Spinal cord (tissue), 10 donors: ENCODE measurements at places on chromosomes 7 and 10. TPM values are rescaled to one million over a fixed set of nuclear protein-coding genes. Genes with fewer than 3 reads are reported as not detected.

DNA sequence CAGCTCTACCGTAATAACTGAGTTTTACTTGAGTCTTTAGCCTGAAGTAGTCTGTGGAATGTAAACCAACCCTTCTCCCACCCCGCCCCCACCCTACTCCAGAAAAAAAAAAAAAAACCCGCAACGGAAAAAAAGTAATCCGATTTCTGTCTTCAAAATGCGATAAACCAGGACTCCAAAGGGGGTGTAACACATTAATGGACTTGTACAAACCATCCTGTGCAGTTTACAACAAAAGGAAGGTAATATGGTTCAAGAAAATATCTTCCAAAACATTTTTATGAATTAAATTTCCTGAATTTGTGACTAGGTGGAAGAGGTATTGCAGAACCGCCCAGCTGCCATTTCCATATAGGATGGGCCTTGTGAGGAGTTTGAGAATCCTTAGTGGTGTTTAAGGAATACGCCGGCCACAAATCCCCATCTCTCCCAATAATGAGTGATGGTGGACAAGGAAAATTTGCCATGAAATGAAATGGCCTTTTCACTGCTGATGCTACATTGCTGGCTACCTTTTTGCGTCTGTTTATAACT lies 10.6 kb downstream of the SKIDA1 start:
- peaks cover 15% of the 10 kb centered on the region for H3K4me1 ChIP-seq
- H3K27me3 ChIP-seq = no peaks in the 10 kb centered on the region
- H3K36me3 ChIP-seq = no peaks in the 10 kb centered on the region
- peak overlapping the region; percentile 78 for H3K4me3 ChIP-seq
- H3K27ac ChIP-seq = peak overlapping the region; percentile 89
- no peak for DNase-seq

The PSD gene
- 132 TPM for polyA plus RNA-seq

DNA sequence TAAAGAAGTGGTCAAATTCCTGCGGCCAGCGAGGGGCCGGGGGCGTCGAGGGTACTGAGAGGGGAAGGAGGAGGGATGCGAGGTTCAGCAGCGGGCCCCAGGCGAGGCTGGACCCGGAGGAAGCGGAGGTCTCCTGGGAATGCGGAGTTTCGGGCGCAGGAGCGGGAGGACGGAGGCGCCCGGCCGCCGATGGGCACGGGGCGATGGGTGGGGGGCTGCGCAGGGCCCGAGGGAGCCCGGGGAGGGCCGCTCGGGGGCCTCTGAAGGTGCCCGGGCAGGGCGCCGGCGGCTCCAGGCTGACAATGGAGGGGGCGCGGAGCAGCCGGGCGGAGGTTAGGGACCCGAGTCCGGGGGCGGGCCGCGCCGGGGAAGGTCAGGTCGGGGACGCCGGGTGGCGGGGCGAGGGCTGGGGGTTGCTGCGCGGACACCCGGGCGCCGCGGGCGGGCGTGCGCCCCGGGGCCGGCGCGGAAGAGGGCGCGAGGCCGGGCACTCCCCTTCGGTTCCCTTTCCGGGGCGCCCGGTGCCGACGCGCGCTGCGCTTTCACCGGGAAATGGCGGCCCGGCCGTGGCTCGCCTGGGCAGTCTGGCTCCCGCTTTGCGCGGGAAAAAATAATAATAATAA lies 683 bp downstream of the MACROH2A2 start:
- no peaks in the 10 kb centered on the region for H3K36me3 ChIP-seq
- H3K27ac ChIP-seq = peak overlapping the region; percentile 82
- H3K4me3 ChIP-seq = peak overlapping the region; percentile 76
- H3K4me1 ChIP-seq = peaks cover 10% of the 10 kb centered on the region

The AGBL3 gene
- polyA plus RNA-seq = 8.3 TPM

GRCh38 chr10:74871595-74872382 lies 45.4 kb downstream of the KAT6B start:
- H3K4me1 ChIP-seq = no peaks in the 10 kb centered on the region
- DNase-seq = no peak
- H3K36me3 ChIP-seq = no peaks in the 10 kb centered on the region
- no peaks in the 10 kb centered on the region for H3K27me3 ChIP-seq
- no peak overlapping the region for H3K27ac ChIP-seq

DNA sequence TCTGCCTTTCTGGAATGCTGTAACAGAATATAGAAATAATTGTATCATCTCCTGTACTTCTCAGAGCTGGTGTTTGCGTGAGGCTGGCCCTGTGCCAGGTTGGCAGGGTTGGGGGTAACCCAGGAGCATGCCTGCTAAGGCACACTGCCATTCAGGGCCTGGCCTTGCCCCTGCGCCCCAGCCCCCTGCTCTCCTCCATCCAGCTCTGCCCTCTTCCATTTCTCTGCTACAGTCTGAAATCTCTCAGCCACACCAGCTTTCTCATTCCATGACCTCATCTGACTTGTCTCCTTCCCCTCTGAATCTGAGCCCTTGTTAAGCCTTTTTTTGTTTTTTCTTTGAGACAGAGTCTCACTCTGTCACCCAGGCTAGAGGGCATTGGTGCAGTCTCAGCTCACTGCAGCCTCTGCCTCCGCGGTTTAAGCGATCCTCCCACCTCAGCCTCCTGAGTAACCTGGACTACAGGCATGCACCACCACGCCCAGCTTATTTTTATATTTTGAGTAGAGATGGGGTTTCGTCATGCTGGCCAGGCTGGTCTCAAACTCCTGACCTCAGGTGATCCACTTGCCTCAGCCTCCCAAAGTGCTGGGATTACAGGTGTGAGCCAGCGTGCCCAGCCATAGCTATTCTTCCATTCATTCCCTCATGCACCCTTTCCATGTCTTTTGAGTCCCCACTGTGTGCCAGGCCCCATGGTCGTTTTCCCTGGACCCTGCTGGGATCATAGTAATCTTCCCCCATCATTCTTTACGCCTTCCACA lies 206.8 kb downstream of the CUX1 start:
- H3K36me3 ChIP-seq = peaks cover 14% of the 10 kb centered on the region
- H3K27ac ChIP-seq = no peak overlapping the region
- DNase-seq = peak; percentile 27

The HOXA1 gene
- 3.1 TPM for polyA plus RNA-seq

- DNase-seq = no peak
- no peaks in the 10 kb centered on the region for H3K27me3 ChIP-seq
- no peaks in the 10 kb centered on the region for H3K4me1 ChIP-seq
- no peak overlapping the region for H3K4me3 ChIP-seq
- no peaks in the 10 kb centered on the region for H3K36me3 ChIP-seq
These were observed 166.7 kb upstream of the ZNF32 start for GRCh38 chr10:43815181-43815885.

The SORBS1 gene
- 97.5 TPM for polyA plus RNA-seq

DNA sequence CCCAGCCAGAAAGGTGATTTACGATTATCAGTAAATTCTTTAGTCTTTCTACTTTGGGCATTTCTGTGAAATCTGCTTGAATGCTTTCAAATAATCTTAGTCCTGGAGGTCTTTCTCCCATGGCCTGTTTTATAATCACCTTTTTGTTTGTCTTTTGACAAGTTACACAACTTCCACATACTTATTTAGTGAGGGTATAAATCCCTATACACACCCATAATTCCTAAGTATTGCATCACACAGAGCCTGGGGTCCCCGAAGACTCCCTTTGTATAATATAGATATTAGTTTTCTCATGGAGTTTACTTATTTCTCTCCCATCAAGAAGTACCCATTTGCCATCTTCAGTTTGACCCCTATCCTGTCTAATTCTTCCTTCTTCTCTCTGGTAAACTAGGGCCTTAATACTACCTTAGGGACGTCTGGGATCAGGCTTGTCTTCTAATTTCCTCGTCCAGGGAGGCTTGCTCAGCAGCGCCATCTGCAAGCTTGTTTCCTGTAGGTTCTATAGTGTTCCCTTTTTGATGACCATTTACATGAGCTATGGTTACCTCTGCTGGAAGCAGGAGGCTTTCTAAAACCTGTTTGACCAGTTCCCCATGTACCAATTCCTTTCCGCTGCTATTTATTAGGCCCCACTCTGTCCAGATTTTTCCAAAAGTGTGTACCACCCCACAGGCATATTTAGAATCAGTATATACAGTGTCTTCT lies 8.1 kb downstream of the DNAH11 start:
- no peak overlapping the region for H3K27ac ChIP-seq
- no peak for DNase-seq
- no peak overlapping the region for H3K4me3 ChIP-seq
- no peaks in the 10 kb centered on the region for H3K4me1 ChIP-seq
- H3K36me3 ChIP-seq = no peaks in the 10 kb centered on the region

DNA sequence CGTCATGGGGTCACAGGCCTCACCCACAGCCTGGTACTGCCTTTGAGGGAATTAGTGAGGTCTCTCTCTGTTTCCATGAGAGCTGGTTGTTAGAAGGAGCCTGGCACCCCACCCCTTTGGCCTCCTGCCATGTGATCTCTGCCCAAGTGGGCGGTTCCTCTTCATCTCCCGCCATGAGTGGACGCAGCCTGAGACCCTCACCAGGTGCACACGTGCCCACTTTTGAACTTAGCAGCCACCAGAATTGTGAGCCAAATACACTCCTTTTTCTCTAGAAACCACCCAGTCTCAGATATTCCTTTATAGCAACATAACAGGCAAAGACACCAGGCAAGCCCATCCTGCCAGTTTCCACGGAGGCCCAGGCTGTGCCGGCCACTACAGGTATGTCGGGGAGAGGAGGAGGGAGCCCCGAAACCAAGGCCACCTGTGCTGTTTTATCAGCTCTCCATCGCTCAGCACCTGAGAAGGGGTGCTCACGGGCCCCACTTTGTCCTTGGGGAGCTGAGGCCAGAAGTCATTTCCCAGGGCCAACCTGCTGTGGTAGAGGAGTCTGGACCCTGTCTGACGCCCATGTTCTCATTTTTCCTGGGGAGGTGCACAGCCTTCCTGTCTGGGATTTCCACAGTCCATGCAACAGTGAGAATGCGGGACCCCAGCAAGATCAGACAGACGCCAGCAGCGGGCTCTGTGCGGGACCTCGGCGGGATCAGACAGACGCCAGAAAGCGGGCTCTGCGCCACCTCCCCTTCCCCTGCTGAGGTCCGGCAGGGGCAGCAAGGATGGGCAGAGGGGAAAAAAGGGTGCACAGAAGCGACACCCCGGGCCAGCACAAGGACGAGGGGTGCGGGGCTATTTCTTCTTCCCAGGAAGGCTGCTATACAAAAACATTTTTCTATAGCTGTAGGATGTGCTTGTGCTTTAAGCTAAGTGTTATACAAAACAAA lies 220.5 kb downstream of the ELFN1 start:
- H3K27ac ChIP-seq = no peak overlapping the region
- H3K36me3 ChIP-seq = peaks cover 78% of the 10 kb centered on the region
- no peak overlapping the region for H3K4me3 ChIP-seq
- peaks cover 20% of the 10 kb centered on the region for H3K4me1 ChIP-seq
- H3K27me3 ChIP-seq = no peaks in the 10 kb centered on the region
- DNase-seq = no peak

- H3K4me3 ChIP-seq = no peak overlapping the region
- no peak for DNase-seq
- H3K27ac ChIP-seq = no peak overlapping the region
- H3K4me1 ChIP-seq = peaks cover 2% of the 10 kb centered on the region
- peaks cover 24% of the 10 kb centered on the region for H3K36me3 ChIP-seq
- H3K27me3 ChIP-seq = no peaks in the 10 kb centered on the region
These were observed 36.8 kb downstream of the CCM2 start for GRCh38 chr7:45036796-45037195.

GRCh38 chr10:54708591-54708990 lies 92.4 kb downstream of the PCDH15 start:
- H3K4me3 ChIP-seq = no peak overlapping the region
- no peaks in the 10 kb centered on the region for H3K4me1 ChIP-seq
- H3K27ac ChIP-seq = no peak overlapping the region

The H2BK1 gene
- polyA plus RNA-seq = not detected

- no peak overlapping the region for H3K27ac ChIP-seq
- DNase-seq = no peak
- H3K27me3 ChIP-seq = no peaks in the 10 kb centered on the region
- no peak overlapping the region for H3K4me3 ChIP-seq
- H3K36me3 ChIP-seq = no peaks in the 10 kb centered on the region
These were observed 20.3 kb downstream of the TAC1 start for GRCh38 chr7:97752215-97752614.

The IRF5 gene
- polyA plus RNA-seq = 7.7 TPM
